H7 (cell line): ENCODE measurements at places on chromosomes 1 and 21.
A peak's percentile ranks its signal among the peaks of the same experiment; 100 is the strongest.

GRCh38 chr21:27557356-27557755 is 590.5 kb upstream of the ADAMTS5 start:
- no peak for DNase-seq

DNA sequence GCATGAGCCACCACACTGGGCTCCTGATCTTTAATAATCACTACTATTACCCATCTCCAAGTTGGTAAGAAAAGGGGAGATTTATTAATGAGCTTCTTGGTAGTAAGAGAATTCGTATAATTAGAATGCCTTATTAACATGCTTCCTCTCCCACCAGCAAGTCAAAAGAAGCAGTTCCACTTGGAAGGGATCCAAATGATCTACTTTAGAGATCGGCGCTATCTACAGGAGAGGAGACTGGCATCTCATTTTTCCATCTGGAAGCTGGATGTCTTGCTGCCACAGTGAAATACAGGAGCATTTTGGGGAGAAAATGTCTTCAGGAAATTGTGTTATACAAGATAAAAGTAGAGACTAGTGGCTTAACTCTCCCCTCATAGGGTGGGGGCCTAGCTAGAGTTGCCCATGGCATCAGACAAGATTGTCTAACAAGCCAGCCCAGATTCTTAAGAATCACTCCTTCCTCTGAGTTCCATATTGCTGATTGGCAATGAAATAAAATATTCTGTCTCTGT is 33.6 kb upstream of the CAMSAP2 start:
- no peak for DNase-seq

- DNase-seq = peak; percentile 89
Observed at GRCh38 chr1:201946224-201946908, at the start of gene LMOD1. Gene LMOD1, minus strand, starts transcription at chr1:201946548. Its CDS starts 208 bp downstream, at chr1:201946340.

DNA sequence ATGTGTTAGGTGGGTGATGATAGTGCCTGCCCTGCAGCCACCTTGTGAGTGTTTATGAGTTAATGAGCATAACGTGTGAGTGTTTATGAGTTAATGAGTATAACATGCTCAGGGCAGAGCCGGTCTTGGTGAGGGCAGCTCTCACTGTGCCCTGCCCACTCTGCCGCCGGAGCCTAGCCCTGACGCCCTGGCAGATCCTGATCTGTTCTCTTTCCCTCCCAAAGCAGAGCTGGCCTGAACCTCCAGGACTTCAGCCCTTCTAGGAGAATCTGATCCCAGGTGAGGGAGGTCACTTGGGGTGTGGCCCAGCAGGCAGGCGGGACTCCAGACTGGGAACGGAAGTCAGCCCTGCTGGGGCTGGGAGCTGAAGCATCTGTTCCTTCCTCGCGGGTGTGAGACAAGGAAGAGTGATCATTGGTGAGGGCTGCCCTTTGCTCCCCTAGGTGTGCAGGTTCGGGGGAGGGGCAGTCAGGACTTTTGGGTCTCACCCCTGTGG is 5.7 kb downstream of the FBLIM1 start:
- DNase-seq = peak; percentile 52

GRCh38 chr1:32533792-32534327 is 5.4 kb upstream of the ZBTB8A start:
- DNase-seq = no peak

DNA sequence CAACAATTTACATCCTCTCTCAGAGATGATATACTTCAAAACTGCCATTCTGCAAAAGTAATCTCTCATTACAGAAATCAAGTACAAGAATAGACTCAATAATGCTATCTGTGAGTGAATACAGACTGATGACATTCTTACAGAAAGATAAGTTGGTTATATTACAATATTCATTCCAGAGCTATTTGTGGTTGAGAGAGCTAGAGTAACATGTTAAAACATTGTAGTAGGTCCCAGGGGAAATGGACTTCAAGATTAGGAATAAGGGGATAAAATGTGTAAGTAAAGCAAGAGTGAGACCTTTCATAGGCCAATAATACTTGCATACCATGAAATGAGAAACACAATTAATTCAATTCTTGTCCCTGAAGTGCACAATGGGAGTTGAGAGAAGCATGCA is 1.5 kb downstream of the F13B start:
- no peak for DNase-seq

- no peak for DNase-seq
Observed at GRCh38 chr1:244861683-244862082, 2.7 kb downstream of the HNRNPU start.

- DNase-seq = peak; percentile 66
Observed at GRCh38 chr1:20329793-20330542, 39.3 kb downstream of the VWA5B1 start.

- DNase-seq = no peak
Observed at GRCh38 chr1:59565611-59566410, 248.9 kb upstream of the HOOK1 start.

DNA sequence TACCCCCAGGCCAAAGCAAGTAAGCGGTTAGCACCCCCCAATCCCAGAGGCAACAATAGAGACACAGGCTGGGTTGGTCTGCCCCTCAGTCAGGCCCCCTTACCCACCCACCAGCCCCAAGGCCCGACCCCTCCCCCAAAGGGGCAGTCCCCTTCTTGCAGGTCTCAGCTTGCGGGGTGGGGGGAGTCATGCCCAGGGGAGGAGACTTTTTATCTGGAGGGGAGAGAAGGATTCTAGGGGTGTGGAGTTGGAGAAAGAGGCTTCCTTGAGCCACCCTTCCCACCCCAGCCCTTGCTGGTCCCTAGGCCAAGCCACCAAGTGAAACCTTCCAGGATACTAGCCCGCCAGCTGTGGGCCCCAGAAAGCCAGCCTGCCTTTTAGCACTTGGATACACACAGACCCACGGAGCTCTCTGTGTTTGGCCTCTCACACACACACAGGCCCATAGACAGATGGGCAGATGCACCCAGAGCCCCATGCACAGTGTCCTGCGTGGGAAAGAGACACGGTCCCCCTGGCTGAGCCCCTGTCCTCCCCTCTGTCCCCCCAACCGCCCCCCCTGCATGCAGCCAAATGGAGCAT is 7.1 kb downstream of the TMEM54 start:
- peak; percentile 86 for DNase-seq

- no peak for DNase-seq
Observed at GRCh38 chr1:34511802-34512201, 243.0 kb upstream of the GJB5 start.

GRCh38 chr21:42277593-42277992 is 37.6 kb downstream of the TFF3 start:
- DNase-seq = no peak

DNA sequence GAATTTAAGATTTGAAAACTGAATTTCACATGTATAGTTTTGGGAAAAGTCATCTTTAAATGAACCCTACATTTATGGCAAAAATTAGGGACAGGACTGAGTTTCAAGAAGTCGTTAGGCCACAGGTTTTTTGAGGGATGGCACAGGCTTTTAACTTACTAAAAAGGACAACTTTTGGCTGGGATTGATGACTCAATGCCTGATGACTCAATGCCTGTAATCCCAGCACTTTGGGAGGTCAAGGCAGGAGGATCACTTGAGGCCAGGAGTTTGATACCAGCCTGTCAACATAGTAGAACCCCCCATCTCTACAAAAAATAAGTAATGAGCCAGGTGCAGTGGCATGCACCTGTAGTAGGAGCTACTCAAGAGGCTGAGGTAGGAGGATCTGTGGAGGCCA is 15.9 kb downstream of the UCK2 start:
- no peak for DNase-seq

- no peak for DNase-seq
Observed at GRCh38 chr1:94979656-94980581, 53.0 kb upstream of the CNN3 start.

- no peak for DNase-seq
Observed at GRCh38 chr21:38824124-38824822, 18.5 kb downstream of the ETS2 start.

DNA sequence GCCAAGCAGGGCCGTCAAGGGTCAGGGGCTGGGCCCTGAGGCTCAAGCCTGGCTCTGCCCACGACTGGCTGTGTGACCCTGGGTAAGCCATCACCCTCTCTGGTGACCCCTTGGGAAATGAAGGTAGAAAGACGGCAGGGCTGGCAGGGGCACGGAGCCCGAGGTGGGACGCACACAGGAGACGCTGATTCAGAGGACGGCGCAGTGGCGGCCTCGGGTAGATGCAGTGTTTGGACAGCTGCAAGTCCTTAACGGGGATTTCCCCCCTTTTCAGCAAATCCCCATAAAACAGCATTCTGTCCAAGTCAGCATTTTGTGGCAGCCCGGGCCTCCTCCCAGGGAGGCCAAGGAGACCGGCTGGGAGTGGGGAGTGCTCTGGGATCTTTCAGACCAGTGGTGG is 16.7 kb downstream of the COL8A2 start:
- DNase-seq = peak; percentile 46

DNA sequence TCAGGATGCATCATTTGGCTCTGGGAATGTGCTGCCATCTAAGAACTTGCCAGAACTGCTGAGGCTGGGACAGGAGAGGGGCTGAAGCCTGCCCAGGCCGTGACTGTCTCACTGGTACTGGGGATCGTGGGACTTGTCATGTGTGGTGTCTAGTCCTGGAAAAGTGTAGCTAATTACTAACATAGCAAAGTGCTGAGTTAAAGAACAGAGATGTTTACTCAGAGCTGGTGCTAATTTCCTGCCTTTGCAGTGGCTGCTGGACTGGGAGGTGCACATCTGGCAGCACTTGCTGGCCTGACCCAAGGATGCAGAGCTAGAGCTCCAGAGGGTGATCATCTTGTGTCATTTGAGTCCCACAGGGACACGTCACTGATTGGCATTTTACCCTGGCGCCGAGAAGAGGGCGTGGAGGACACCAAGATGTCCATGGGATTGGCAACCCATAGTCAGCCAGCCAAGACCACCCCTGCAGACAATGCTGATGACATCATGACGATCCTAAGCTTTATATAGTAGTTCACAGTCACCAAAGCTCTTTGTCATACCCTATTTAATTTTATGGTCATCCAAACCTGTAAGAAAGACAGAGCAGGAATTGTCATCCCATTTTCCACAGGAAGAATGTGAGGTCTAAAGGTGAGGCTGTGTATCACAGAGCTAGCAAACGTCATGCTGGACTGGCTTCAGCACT is 110.1 kb upstream of the SLC44A3 start:
- no peak for DNase-seq

- no peak for DNase-seq
Observed at GRCh38 chr1:198910816-198911215, 272.0 kb downstream of the PTPRC start.

- DNase-seq = no peak
Observed at GRCh38 chr21:36888466-36888865, 78.0 kb downstream of the HLCS start.

DNA sequence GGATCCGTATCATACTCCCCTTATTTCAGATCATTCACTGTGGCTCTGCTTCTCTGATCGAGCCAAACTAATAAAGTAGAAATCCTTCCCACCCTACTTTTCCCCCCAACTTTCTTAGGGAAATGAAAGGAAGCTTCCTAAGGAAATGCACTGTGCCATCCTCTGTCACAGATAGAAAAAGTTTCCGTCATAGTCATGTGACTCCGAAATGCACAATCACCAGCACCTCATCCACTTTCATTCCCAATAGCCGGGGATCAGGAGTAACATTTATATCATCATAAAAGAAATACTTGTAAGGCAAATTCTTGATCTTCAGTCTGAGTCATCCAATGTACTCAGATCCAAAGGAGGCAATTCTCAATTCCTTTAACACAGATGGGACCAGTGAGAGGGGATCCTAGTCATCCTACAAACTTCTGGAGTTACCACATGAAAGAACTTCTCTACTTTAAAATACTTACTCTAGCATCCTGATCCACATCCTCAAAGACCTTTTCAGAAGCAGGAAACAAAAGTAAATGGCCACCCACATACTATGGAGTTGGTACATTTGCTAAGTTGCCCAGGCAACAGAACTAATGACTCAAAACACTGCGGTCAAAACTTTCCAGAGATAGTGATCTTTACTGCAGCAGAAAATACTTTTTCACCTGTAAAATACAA is 97.8 kb upstream of the ZC3H11B start:
- no peak for DNase-seq

GRCh38 chr1:11320153-11320936 is 47.3 kb downstream of the UBIAD1 start:
- peak; percentile 96 for DNase-seq

DNA sequence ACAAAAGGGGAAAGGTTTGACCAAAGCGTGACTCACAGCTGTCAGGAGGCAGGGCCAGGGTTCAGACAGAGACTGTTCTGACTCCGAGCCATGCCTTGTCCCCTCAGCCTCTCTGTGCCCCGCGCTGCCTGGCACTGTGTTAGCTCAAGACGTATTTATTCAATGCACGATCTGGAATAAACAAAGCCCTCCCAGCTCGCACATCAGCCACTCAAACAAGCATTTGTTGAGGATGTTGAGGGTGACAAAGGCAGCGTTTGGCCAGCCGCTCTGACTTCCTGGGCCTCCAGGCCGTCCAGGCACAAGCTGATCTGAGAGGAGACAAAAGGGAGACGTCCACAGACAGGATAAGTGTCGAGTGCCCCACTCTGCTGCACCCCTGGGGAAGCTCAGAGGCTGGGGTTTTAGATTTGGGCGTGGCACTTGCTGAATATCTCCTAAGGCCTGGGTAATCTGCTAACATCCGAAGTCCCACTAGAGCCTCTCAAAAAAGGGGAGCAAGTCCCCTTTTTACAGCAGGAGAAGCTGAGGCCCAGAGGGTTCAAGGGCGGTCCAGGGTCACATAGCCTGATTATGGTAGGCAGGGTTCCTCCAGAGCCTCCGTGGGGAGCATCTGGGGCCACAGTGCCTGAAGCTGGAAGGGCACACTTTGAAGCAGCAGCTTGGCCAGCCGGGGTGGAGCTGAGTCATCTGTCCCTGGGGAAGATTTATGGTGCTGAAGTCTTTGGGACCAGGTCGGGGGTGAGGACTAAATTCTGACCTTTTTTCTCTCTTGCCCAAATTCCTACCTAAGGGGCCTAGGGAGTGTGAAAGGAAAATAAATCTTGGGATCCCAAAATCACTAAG is 95.9 kb downstream of the SPSB1 start:
- DNase-seq = no peak

- no peak for DNase-seq
Observed at GRCh38 chr1:232686346-232686745, 56.4 kb upstream of the SIPA1L2 start.

- no peak for DNase-seq
Observed at GRCh38 chr1:165871311-165872067, 44.1 kb downstream of the UCK2 start.

DNA sequence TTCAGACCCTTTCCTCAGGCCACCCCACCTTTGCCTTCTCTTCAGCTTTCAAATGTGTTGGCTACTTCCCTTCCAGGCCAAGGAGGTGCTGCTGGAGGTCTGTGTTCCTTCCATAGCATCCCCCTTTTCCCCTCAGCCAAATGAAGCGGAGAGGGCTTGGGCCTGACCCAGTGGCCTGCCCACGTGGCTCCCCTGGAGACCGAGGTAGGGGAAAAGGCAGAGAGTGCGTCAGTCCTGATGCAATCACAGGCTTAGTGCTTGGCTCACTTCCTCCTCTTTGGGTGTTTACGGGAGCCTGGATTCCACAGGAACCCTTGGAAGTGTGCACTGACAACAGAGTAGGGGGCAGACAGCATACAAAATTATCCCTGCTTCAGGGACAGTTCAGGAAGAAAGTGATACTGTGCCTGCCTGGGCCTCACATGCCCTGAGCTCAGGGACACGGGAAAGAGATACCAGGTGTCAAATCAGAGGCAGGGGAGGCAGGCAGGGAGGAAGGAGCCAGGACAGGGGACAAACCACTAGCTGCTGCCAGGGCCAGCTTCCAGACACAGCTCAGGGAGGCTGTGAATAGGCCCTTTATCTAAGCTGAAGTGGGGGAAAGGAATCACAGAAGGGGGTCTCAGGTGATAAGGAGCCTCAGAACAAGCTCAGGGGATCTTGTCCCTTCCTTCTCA is 16.6 kb upstream of the PTP4A2 start:
- DNase-seq = no peak
